ENCODE measurements at places on chromosomes 3 and 15.
A peak's percentile ranks its signal among the peaks of the same experiment; 100 is the strongest.

- no peak for DNase-seq
Measured at GRCh38 chr3:23668430-23668904, 137.3 kb upstream of the UBE2E1 start.

GRCh38 chr15:45611305-45611704, 23.5 kb upstream of the SQOR start:
- DNase-seq, result no peak

DNA sequence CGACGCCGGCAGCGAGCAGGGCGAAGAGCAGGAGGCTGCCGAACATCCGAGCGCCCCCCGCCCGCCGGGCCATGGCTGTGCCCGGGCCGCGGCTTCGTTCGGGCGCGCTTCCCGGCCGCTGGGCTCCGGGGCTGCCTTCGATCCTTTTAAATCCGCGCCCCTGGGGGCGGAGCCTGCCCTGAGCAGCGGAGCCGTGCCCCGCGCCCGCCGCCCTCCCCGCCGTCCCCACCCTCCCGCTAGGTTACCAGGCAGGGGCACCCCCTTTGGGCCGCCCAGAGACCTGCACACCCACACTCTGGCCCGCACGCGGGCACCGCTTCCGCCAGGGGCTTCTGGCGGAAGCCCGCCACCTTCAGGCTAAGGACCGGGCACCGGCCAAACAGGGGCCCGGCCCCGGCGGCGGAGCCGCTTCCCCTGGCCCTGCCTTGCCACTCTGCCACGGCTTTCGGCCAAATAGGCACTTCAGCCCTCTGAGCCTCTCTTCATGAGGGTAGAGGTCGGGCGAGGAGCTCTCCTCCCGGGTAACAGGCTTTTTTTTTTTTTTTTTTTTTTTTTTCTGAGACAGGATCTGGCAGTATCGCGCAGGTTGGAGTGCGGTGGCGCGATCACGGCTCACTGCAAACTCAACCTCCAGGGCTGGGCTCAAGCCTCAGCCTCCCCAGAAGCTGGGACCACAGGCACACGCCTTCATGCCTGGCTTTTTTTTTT, at the start of gene NMB:
Gene NMB (minus strand): TSS at position 120 of the 708 bp plus-strand sequence. CDS start 47 bp downstream, at position 73.
- peak; percentile 73 for DNase-seq

GRCh38 chr3:186628756-186629155, 11.4 kb upstream of the FETUB start:
- DNase-seq, result no peak

DNA sequence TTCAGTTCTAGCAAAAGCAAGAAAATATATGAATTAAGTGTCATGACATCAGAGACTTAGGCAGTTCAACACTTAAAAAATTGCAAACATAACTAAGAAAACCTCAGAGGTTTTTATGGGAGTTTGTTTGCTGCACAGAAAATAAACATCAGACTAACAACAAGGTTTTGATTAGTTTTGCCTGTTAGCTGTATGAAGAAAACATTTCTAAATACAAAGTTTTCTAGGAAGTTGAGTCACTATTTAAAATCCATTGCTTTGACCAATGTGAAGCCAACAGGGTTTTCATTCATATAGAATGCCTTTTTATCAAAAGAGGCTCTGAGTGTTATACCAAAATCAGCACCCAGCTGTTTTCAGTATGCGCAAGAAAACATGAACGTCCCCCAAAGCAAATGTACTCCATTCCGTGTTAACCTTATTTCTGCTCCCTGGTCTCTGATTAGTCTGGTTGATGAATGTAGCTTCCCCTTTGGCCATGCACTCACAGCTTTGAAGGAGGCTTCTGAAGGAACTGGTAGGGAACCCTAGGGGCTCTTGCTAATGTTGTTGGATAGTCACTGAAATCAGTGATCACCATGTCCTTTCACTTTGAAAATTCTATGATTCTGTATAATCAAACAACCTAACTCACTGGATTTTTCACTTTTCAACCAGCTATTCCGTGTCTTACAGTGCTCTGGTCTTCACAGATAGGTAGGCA, 89.6 kb upstream of the TSEN2 start:
- DNase-seq, result no peak

DNA sequence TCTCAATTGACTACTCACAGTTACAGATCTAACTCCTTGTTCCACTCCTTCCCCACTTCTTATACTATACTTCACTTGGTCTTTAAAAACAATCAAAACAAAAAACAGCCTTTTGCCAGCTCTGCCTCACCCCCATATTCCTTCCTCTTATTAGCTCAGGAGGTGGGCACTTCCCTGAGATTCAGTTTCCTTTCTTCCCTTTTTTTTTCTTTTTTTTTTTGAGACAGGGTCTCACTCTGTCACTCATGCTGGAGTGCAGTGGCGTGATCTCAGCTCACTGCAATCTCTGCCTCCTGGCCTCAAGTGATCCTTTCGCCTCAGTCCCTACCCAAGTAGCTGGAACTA, 6.9 kb downstream of the C3orf62 start:
- DNase-seq, result no peak

- DNase-seq, result no peak
Measured at GRCh38 chr3:170642882-170643601, 57.2 kb upstream of the SLC7A14 start.

All from stimulated activated CD8-positive, alpha-beta memory T cell treated with anti-CD3 and anti-CD28 coated beads, Interleukin-2, amount 100 ng/mL, for 1 hour (primary cell).